ENCODE measurements at places on chromosomes 3 and 15. TPM values are rescaled to one million over a fixed set of nuclear protein-coding genes. Genes with fewer than 3 reads are reported as not detected.

- DNase-seq: no peak
- no peak overlapping the region for H3K27ac ChIP-seq
- H3K36me3 ChIP-seq: no peaks in the 10 kb centered on the region
- H3K4me1 ChIP-seq: no peaks in the 10 kb centered on the region
Measured at GRCh38 chr3:69869643-69870042, 129.9 kb upstream of the SAMMSON start.

- no peaks in the 10 kb centered on the region for H3K36me3 ChIP-seq
- peak overlapping the region; percentile 80 for H3K4me3 ChIP-seq
- no peak overlapping the region for H3K27ac ChIP-seq
- peaks cover 64% of the 10 kb centered on the region for H3K27me3 ChIP-seq
Measured at GRCh38 chr3:186107215-186108105, 1.4 kb downstream of the ETV5 start.

Gene GAP43
- polyA plus RNA-seq: not detected

- H3K27me3 ChIP-seq: no peaks in the 10 kb centered on the region
- H3K4me1 ChIP-seq: no peaks in the 10 kb centered on the region
- H3K27ac ChIP-seq: no peak overlapping the region
- no peaks in the 10 kb centered on the region for H3K36me3 ChIP-seq
- no peak overlapping the region for H3K4me3 ChIP-seq
- DNase-seq: no peak
Measured at GRCh38 chr3:118485693-118486092, 549.0 kb downstream of the IGSF11 start.

Gene DUOX1
- polyA plus RNA-seq: 1.2 TPM

DNA sequence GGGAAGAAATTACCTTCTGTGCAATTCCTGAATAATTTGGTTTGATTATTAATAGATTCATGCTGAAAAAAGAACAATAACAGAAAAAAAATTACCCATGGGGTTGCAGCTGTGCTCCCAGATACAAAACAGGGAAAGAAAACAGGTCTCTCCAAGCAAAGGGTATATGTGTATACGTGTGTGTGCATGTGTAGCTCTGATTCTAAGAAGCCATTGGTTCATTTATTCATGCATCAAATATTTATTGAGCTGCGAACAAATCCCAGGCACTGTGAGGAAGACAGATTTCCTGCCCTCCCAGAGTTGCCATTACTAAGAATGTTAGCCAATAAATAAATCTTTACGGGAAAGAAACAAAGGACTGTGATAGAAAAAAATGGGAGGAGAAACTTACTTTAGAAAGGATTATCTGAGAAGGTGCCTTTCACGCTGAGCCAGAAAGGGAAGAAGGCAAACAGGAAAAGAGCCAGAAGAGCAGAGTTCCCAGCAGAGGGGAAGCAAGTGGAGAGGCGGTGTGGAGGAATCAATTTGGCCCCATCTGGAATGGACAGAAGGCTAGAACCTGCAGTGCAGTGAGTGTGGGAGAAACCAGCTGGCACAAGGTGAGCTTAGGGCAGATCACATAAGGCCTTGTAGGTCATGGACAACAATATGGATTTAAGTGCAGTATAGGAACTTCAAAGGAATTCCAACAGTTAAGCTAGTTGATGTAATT, 20.7 kb downstream of the CHL1 start:
- no peak for DNase-seq
- H3K36me3 ChIP-seq: no peaks in the 10 kb centered on the region
- H3K27me3 ChIP-seq: no peaks in the 10 kb centered on the region
- no peak overlapping the region for H3K27ac ChIP-seq
- H3K4me1 ChIP-seq: no peaks in the 10 kb centered on the region

GRCh38 chr3:118487734-118488133, 546.9 kb downstream of the IGSF11 start:
- H3K36me3 ChIP-seq: no peaks in the 10 kb centered on the region
- DNase-seq: no peak
- no peak overlapping the region for H3K4me3 ChIP-seq
- no peaks in the 10 kb centered on the region for H3K27me3 ChIP-seq
- no peaks in the 10 kb centered on the region for H3K4me1 ChIP-seq

DNA sequence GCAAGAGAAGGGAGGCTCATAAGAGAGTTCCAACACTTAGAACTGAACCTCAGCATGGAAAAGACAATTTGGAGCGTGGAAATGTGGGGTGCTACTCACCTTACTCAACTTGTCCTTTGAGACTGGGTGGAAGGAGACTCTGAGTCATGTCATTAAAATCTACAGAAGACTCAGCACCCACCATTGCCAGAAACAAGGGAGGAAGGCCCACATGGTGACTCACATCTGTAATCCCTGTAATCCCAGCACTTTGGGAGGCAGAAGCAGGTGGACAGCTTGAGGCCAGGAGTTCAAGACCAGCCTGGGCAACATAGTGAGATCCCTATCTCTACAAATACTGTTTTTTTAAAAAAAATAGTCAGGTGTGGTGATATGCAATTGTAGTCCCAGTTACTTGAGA, 161.9 kb upstream of the UBE3A start:
- no peak overlapping the region for H3K4me3 ChIP-seq
- no peak for DNase-seq
- no peaks in the 10 kb centered on the region for H3K36me3 ChIP-seq
- H3K4me1 ChIP-seq: no peaks in the 10 kb centered on the region
- H3K27me3 ChIP-seq: no peaks in the 10 kb centered on the region

- H3K36me3 ChIP-seq: no peaks in the 10 kb centered on the region
- H3K4me3 ChIP-seq: no peak overlapping the region
- peaks cover 9% of the 10 kb centered on the region for H3K4me1 ChIP-seq
- no peaks in the 10 kb centered on the region for H3K27me3 ChIP-seq
- no peak overlapping the region for H3K27ac ChIP-seq
- DNase-seq: no peak
Measured at GRCh38 chr3:128151758-128152274, 1.5 kb upstream of the EEFSEC start.

Gene HES1
- not detected for polyA plus RNA-seq

DNA sequence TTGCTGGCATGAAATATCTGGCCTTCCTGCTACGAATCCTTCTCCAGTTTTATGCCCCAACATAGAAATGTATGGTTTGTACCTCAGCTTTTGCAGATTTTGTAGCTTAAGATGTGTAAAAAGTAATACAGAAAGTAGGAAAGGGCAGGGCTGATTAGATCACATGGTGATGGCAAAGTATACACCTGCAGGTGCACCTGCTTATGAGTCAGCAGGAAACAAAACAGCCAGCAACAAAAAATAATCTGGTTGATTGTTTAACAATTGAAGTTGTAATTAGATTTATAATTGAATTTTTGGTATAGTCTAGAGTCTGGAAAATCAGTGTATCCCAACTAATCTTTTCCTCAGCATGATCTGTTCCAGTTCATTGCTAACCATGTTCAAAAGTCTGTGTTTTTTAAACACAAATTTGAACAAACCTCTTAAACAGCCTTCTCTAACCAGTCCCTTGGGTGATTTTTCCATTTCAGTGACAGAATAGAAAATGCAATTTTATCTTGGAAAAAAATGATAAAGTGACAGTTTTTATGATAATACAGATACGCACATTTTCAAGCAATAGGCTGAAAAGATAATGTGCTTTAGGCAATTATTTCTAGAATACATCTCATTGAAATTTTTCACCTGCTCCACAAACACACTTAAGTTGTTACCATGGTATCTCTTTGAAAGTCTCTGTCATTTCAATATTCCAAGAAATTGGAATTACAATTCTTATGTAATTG, 477.4 kb downstream of the NAALADL2 start:
- no peaks in the 10 kb centered on the region for H3K27me3 ChIP-seq
- DNase-seq: no peak
- H3K4me3 ChIP-seq: no peak overlapping the region
- no peak overlapping the region for H3K27ac ChIP-seq
- no peaks in the 10 kb centered on the region for H3K36me3 ChIP-seq

DNA sequence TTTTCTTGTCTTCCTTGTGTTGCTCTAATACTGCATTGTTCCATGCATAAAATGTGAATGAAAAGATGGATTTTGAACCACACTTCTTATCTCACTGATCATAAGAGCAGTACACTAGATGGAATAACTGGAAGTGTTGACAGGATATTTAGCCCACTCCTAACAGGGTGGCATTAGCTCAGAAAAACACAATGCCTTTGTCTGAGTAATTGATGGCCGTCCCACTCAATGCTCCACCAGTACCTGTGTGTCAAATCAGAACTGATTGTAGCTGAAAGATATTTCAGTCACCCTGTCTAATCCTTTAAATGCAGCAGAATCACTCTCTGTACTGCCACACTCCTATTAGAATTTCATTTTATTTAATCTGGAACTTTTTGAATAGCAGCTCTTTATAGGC, 526.5 kb downstream of the UNC13C start:
- H3K36me3 ChIP-seq: no peaks in the 10 kb centered on the region
- no peaks in the 10 kb centered on the region for H3K27me3 ChIP-seq
- H3K4me1 ChIP-seq: no peaks in the 10 kb centered on the region
- no peak for DNase-seq
- H3K27ac ChIP-seq: no peak overlapping the region
- H3K4me3 ChIP-seq: no peak overlapping the region

DNA sequence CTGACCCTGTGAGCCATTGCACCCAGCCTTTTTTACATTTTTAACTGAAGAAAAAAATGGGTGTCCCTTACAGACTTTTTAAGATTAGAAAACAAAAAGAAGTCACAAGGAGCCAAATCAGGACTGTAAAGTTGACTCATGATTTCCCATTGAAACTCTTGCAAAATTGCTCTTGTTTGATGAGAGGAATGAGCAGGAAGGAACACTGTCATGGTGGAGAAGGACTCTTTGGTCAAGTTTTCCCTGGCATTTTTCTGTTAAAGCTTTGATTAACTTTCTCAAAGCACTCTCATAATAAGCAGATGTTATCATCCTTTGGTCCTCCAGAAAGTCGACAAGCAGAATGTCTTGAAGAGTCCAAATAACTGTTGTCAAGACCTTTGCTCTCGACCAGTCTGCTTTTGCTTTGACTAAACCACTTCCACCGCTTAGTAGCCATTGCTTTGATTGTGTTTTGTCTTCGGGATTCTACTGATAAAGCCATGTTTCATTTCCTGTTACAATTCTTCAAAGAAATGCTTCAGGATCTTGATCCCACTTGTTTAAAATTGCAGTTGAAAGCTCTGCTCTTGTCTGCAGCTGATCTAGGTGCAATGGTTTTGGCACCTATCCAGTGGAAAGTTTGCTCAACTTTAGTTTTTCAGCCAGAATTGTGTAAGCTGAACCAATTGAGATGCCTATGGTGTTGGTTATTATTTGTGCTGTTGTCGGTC, 369.4 kb downstream of the MAGI1 start:
- no peaks in the 10 kb centered on the region for H3K36me3 ChIP-seq
- no peak overlapping the region for H3K4me3 ChIP-seq
- H3K27me3 ChIP-seq: no peaks in the 10 kb centered on the region
- DNase-seq: no peak
- H3K4me1 ChIP-seq: no peaks in the 10 kb centered on the region

DNA sequence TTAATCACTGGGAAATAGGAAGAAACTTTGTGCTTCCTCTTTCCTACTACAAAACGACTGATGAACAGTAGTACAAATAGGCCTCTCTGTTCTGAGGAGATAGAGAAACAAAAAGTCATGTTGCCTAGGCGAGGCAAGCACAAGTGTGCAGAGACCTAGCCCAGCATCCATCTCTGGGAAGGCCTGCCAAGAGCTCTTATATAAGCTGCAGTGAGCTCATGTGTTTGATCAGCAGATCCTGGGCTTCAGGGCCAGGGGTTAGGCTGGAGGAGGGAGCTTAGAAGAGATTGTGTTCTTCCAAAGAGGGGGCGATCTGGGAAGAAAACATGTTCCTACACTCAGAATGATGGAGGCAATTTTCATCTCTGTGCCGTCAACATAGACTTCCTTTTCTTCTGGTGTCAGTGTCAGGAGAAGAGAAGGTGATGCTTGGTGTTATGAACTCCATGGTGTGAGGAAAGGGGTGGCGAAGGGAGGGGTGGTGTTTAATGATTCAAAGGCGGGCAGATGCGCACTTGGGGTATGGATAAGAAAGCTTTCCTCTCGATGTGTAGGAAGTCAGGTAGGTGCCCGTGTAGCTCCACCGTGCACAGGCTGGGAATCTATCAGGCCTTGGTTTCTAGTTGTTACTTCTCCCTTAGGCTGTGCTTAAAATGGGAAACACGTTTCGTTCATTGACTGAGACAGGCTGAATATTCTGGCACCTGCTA, 29.5 kb upstream of the ETV5 start:
- H3K27ac ChIP-seq: no peak overlapping the region
- no peak overlapping the region for H3K4me3 ChIP-seq
- H3K27me3 ChIP-seq: no peaks in the 10 kb centered on the region
- no peak for DNase-seq
- H3K36me3 ChIP-seq: no peaks in the 10 kb centered on the region
- no peaks in the 10 kb centered on the region for H3K4me1 ChIP-seq

Gene AHSG
- not detected for polyA plus RNA-seq

GRCh38 chr15:58497046-58497785, 65.4 kb downstream of the LIPC start:
- no peak overlapping the region for H3K27ac ChIP-seq
- DNase-seq: no peak
- H3K4me3 ChIP-seq: no peak overlapping the region
- H3K27me3 ChIP-seq: no peaks in the 10 kb centered on the region

Gene EFHB
- not detected for polyA plus RNA-seq

DNA sequence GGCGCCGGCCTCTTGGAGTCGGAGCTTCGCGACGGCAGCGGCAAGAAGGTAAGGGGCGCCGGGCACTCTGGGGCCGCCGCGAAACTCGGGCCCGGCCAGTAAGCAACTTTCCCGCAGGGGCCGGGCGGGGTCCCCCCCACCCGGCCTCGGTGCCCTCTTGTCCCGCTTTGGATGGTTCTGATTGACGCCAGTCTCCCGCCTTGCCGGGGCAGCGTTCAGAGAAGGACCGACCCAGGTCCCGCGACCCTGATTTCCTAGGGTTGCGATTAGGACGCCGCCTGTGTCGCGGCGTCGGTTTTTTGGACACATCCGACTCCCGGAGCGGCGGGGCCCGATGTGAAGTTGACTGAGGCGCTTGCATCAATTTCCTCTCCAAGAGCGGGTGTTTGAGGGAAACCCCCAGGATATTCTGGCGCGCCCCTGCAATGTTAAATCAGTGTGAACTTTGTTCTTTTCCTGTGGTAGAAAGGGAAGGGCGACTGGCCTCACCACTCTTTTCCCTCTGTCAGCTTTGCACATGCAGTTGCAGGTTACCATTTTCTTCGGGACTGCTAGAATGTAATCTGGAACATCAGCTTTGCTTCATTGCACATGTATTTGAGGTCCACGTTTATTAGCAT, 755 bp downstream of the PDE8A start:
- no peaks in the 10 kb centered on the region for H3K27me3 ChIP-seq
- H3K27ac ChIP-seq: peak overlapping the region; percentile 52
- peak; percentile 40 for DNase-seq

DNA sequence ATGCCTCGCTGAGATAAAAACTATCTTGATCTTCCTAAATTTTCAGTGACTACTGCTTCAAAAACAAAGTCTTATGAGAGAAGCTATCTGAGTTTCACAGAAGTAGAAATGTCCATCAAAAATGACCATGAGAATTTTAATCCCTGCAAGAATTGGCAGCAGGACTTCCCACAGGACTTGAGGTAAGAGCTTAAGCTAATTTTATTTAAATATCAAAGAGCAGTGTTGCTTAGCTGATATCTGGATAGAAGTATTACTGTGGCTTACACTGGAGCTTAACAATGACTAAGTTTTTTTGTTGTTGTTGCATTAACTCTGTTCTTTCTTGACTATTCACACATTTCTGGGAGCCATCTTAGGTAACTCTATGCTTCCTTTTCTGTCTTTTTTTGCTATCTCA, 60.8 kb upstream of the EPHA3 start:
- H3K27me3 ChIP-seq: no peaks in the 10 kb centered on the region
- no peak overlapping the region for H3K4me3 ChIP-seq
- H3K27ac ChIP-seq: no peak overlapping the region
- no peaks in the 10 kb centered on the region for H3K36me3 ChIP-seq

Gene GOLGA8J
- not detected for polyA plus RNA-seq

Gene GP5
- 1.3 TPM for polyA plus RNA-seq

Gene CEP97
- 4.5 TPM for polyA plus RNA-seq

Gene KCNMB3
- not detected for polyA plus RNA-seq

All from CD8-positive, alpha-beta memory T cell (primary cell).